ENCODE measurements at places on chromosomes 6 and 20.

DNA sequence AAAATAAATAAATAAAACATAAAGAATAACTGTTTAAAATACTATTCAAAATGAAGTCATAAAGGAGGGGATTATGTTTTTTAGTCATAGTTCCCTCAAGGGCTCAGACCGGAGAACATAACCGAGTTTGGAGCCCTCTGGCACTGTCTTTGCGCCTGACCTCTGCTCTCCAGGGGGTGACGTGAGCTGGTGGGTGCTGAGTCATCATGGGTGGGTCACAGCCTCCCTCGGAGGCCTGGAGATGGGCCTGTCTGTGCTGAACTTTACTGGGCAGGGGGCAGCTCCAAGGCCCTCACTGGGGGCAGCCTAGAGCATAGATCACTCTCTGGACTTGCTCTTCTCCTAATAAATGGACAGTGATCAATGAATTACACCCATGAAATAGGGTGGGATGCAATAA lies 3.1 kb upstream of the MAVS start:
- peaks cover 2% of the 10 kb centered on the region for H3K36me3 ChIP-seq
- no peaks in the 10 kb centered on the region for H3K27me3 ChIP-seq
- no peak overlapping the region for H3K27ac ChIP-seq
- no peak for DNase-seq

GRCh38 chr6:37802810-37803209 lies 16.7 kb upstream of the ZFAND3 start:
- no peaks in the 10 kb centered on the region for H3K4me1 ChIP-seq
- DNase-seq: no peak
- H3K27me3 ChIP-seq: no peaks in the 10 kb centered on the region
- H3K27ac ChIP-seq: no peak overlapping the region
- no peaks in the 10 kb centered on the region for H3K36me3 ChIP-seq

DNA sequence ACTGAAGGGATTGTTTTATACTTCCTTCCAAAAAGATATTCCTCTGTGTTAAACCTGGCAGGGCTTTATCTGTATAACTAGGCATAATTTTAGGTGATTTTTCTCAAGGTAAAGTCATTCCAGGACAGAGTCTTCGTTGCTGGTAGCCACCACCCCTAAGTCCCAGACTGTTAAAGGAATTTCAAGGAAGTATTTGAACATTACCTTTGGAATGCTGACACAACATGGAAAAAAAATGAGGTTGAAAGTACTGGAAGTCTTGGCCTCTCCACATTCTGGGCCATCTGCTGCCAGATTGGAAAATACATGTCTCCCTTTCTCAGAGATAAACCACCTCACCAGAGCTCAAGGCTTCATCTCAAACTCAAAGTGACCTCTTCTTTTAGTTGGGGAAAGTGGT lies 27.0 kb upstream of the ETV7 start:
- H3K4me1 ChIP-seq: no peaks in the 10 kb centered on the region
- H3K36me3 ChIP-seq: peaks cover 2% of the 10 kb centered on the region

DNA sequence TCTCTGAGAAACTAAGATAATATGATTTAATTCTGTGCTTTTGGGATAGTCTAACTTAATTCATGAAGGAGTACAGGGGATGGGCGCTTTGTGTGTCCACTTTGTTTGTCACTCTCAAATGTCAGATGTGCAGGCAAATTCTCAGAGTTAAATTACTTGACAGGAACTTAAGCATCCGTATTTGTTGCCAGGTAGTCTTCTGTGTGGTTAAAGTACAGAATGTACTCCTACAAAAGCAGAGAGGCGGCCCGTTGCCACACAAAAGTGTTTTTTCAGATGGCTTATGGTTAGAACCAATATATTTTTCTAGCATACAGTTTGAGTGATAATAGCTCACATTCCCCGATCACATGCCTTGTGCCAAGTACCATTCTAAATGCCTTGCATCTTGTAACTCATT lies 234.4 kb downstream of the LAMA2 start:
- no peak overlapping the region for H3K27ac ChIP-seq
- H3K36me3 ChIP-seq: no peaks in the 10 kb centered on the region
- DNase-seq: no peak
- no peaks in the 10 kb centered on the region for H3K4me1 ChIP-seq

GRCh38 chr20:11188843-11189603 lies 515.2 kb upstream of the JAG1 start:
- H3K36me3 ChIP-seq: no peaks in the 10 kb centered on the region
- H3K27me3 ChIP-seq: peaks cover 3% of the 10 kb centered on the region
- no peak for DNase-seq
- no peaks in the 10 kb centered on the region for H3K4me1 ChIP-seq

GRCh38 chr6:22747571-22747970 lies 178.2 kb downstream of the HDGFL1 start:
- no peaks in the 10 kb centered on the region for H3K27me3 ChIP-seq
- no peak for DNase-seq
- no peak overlapping the region for H3K4me3 ChIP-seq
- no peaks in the 10 kb centered on the region for H3K4me1 ChIP-seq
- H3K36me3 ChIP-seq: no peaks in the 10 kb centered on the region
